GM12865 (cell line): ENCODE measurements at places on chromosomes 6 and 20.

DNA sequence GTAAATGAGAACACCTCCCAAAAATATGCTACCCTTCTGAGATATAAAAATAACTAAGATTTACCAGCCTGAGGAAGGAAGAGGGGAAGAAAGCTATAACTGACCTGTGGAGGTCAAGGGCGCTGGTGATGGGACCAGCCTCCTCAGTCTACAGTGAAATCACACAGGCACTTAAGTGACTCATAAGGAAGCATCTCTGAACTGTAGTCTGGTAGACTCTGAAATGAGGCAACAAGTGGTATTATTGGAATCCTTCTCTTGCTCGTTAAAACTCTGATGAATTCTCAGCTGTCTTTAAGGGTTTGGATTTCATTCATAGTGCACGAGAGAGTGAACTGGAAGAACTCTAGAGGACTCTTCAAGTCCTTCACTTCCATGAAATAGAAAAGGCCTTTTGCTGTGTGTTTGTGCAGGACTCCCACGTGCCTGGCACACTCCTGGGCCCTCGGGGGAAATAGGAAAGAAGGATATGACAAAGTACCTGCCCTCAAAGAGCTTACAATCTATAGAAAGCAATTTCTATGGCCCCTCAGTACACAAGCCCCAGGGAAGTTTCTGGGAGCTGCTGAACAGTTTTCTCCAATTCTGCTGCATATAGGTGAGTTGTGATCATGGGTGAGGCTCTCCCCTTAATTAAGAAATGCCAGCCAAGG, 231.8 kb upstream of the RREB1 start:
- DNase-seq: no peak

- DNase-seq: no peak
These were observed 40.5 kb downstream of the CFAP61 start for GRCh38 chr20:20092827-20093226.

GRCh38 chr6:152305672-152306071, 331.5 kb downstream of the SYNE1 start:
- no peak for DNase-seq

DNA sequence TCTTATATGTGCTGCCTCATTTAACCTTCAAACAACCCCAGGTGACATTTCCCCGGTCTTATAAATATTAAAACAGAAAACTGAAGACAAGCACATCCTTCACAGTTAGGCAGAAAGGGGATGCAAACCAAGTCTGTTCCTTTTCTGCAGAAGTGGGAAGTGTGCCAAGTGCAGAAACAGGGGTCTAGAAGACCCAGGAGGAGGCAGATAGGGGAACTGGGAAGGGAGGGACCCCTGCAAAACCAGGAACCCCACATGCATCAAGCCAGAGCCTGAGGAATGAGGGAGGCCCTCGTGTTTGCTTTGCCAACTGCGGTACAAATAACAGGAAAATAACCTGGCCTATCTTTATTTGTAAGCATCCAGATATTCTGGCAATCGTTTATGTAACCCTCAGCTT, 17.0 kb upstream of the CST3 start:
- no peak for DNase-seq

DNA sequence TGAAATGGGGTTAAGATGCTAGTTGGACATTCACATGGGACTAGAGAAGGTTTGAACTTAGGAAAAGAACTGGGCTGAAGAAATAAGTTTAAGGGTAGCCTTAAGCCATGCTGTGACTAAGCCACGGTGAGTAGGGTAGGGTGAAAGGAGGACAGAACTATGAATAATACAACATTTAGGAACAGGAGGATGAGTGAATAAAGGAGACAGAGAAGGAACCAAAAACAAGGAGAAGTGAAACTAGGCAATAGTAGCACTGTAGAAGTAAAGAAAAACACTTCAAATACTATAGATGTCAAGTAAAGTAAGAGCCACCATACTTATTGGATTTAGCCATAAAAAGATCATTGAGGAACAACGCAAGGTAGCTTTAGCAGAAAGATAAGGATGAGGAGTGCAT, 111.2 kb downstream of the KCNQ5 start:
- no peak for DNase-seq

DNA sequence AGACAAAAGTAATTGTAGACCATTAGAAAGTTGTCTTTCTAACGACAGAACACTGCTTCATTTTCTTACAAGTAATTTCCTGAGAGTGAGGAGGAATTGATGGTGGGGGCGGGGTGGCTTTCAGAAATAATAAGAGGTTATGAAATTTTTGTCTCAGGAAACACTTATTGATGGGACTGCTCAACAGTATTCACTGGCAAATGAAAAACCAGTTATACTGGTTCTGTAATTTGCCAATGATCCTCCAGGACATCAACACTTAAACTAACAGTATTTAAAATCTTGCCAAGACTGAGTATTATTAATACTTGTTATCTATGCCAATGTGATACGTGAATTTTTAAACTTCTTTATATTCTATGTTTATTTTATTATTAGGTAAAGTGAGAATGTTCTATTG, 41.8 kb upstream of the FUT9 start:
- DNase-seq: no peak

GRCh38 chr6:155313602-155314091, 637 bp downstream of the TFB1M start:
- peak; percentile 44 for DNase-seq
